ENCODE measurements at places on chromosomes 3 and 15.

DNA sequence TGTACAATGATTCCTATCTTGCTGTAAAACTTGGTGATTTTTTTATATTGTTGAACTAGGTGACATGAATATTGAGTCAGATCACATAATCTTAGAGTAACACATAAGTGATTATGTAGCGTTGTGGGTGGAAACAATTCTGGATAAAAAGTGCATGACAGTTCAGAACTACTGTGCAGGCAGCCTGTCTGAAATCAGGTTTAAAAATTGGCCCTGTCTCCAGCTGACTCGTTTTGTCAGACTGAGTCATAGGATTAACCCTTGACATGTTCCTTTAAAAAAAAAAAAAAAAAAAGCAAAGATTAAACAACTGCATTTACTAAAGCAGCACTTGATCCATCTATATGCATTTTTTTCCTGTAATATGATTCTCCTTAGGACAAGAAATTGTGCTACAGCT, 160.0 kb upstream of the CGNL1 start:
- DNase-seq, result peak; percentile 54

- DNase-seq, result no peak
Measured at GRCh38 chr3:69490235-69490634, 104.3 kb upstream of the FRMD4B start.

- no peak for DNase-seq
Measured at GRCh38 chr15:40452296-40453090, 11.7 kb downstream of the BAHD1 start.

DNA sequence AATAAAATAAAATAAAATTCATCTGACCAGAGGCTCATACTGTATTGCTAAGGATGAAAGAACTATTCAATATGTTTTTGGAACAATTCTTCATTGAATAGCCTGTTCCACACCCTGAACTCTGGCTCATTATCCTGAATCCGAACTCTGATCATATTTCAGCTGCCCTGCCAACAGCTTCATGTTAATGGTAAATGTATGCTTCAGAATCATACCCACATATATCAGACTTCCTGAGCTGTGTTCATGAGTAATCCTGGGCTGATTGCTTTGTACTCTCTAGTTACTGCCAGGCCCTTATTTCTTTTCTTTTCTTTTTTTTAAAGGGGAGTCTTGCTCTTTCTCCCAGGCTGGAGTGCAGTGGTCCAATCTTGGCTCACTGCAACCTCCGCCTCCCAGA, 11.8 kb downstream of the INO80 start:
- DNase-seq, result no peak

GRCh38 chr15:39442898-39443297, 138.0 kb upstream of the THBS1 start:
- DNase-seq, result no peak

DNA sequence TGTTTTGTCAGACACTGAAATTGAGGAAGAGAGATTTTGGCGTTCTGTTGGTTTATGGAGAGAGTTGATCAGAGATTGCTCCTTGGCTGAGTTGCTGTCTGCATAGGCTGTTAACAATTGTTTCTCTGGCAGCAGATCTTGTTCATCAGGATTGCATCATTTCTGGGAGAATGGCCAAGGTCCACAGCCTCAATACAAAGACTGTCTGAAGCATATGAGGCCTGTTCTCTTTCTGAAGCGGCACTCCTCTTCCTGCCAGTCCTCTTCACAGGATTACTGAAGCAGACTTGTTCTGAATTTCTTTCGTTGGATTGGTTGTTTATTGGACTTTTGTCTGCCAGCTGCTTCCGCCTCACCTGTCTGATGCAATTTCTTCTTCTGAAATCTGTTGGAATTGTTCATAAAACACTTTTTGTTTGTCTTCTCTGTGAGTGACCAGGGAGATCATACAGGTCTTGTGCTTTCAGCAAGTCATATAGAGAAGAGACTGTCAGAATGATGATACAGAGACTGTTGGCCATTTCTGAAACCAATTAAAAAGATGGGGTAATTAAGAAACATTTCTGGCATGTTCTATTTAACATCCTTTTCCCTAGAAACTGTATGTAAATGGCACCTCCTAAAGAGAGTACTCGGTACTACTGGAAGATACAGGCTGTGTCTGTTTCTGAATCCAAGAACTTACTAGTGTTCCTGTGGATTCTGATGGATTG, 25.5 kb downstream of the SETD5 start:
- DNase-seq, result peak; percentile 95

- DNase-seq, result no peak
Measured at GRCh38 chr3:68485051-68485450, 447.3 kb downstream of the TAFA4 start.

GRCh38 chr3:186612721-186613636, at the start of gene AHSG:
Gene AHSG, plus strand, starts transcription at chr3:186613060. Its CDS starts 82 bp downstream, at chr3:186613142.
- DNase-seq, result no peak

DNA sequence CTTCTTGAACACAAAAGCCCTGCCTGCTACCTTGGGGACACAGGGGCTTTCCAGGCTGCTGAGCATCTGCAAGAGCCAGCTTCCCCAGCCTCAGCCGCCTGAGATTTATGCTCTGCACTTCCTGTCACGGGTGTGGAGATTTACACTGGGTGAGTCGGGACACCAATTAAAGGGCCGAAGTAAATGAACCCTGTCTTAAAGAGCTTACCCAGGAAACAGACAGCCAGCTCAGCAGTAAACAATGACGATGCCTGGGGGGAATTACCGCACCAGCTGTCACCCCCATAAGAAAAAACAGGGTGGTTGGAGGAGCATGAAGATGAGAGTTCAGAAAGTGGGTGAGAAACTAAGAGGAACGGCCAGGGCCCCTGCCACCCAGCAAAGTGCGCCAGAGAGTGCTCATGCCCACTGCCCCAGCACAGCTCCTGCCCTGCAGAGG, 37.5 kb upstream of the IQSEC1 start:
- no peak for DNase-seq

DNA sequence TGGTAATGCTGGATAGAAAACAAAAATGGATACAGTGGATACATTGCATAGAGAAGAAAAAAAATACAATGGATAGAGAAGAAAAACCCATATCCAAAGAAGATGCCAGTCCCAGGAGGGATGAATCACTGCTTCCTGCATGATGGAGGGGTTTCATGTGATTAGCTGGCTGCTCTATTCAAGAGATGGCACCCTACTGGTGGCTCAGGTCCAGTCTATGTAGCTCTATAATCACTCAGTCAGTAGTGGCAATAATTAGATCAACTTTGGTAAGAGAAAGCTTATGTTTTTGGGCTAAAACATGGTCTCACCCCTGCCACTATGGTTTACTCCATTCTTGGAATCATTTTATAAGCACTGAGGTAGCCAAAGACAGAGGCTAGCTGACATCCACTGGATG, 33.7 kb upstream of the NOX5 start:
- DNase-seq, result no peak

DNA sequence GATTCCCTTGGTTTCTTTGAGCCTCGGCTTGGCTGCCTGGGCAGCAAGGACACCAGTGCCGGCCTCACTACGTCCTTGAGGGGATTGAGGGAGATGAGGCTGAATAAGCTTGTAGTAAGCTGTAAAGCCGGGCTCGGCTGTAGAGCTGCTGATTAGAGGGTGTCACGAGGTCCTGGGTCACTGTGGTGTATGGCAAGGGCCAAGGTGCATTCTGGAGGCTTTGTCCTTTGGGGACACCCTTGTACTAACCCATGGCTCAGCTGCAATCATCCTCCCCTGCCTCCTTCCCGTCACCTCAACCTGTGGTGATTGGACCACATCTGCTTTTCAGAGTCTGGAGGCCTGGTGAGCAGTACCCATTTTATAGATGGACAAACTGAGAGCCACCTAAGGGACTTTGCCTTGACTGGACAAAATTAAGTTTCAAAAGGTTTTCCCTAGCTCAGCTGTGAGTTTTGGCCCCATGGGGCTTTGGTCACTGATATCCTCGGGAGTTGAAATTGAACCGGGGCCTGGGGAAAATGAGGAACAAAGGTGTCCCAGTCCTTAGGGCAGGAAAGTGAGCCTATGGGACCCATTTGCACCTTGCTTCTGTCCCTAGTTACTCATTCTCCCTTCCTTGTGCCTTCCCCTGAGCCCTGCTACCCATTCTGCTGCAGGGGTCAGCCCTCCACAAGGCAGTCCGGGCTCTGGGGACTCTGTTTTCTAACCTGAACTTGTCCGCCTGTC, 2.4 kb downstream of the SLC6A6 start:
- no peak for DNase-seq

DNA sequence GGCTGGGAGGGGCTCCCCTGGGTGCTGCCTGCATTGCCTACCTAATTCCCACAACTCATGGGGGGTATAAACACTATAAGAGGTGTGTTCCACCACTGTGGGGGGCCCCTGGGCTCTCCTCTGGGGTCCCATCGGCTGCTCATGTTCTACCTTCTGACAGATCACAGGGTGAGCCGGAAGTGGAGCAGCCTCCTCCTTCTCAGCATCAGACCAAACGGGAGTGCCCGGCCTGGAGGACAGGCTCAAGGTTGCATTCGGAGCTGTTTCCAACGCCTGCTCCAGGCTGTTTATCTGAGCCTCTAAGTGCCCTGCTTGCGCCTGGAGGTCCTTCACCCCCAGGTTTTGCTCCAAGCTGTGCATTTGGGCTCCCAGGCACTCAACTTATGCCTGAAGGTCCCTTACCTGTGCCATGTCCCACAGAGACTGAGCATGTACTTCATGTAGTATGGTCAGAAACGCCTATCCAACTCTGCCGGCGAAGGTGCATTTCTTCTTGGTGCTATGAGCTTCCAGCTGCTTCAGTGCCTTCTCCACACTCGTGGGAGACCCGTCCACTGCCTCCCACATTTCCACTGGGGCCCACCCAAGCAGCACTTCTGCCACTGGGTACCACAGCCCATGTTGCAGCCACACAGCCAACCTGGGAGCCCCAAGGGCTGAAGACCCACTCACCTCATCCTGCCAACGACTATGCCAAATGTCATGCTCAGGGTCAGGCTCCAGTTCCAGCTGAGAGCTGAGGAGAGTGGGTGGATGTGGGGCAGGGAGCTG, 232.1 kb downstream of the IGSF11 start:
- DNase-seq, result no peak

DNA sequence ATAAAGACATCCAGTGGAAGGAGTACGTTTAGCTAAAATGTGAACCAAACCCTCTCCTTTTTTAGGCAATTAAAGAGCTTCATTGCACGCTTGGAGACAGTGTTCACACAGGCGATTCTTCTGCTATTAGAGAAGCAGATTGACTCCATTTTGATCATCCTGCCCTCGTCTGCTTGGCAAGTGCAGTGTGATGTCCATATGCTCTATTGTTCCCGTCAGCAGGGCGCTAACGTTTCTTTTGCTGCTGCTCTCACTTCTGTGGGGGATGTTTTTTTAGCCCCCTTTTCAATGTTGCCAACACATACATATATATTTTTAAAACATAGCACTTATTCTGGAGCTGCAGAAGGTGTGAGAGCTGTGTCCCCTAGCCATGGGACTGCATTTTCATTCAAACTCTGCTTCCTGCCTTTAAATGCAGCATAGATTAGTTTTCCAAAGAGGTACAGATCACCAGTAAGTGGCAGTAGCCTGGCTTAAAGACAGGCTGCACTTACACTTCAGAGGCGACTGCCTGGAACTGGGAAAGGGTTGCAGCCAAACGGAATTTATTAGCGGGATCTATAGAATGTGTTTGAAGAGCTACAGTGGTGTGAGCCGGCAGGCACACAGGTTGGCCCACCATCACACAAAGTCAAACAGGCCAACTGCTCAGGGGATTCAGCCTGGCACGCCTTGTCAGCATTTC, 292.6 kb upstream of the DPH6 start:
- DNase-seq, result no peak

GRCh38 chr3:17749281-17749680, 6.8 kb upstream of the TBC1D5 start:
- DNase-seq, result no peak

DNA sequence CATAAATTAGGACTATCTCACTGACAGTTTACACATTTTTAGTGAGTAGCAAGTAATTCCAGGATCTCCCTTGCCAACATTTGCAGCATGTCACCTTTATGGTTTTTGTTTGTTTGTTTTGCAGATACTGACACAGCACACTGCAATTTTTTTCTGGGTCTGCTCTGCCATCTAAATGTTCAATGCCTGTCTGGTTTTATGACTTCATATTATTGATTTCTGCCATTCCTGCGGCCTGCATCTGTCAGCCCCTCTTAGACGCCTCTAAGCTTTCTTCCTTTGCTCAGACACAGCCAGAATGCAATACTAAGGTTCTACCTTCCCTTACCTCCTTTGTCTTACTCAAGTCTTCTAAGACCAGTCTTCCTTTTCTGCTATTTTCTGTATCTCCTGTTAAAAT, 321.2 kb upstream of the AZI2 start:
- DNase-seq, result no peak

GRCh38 chr3:8529738-8530525, 28.3 kb downstream of the LMCD1 start:
- no peak for DNase-seq

GRCh38 chr3:135503760-135504686, 461.5 kb upstream of the PPP2R3A start:
- peak; percentile 11 for DNase-seq

DNA sequence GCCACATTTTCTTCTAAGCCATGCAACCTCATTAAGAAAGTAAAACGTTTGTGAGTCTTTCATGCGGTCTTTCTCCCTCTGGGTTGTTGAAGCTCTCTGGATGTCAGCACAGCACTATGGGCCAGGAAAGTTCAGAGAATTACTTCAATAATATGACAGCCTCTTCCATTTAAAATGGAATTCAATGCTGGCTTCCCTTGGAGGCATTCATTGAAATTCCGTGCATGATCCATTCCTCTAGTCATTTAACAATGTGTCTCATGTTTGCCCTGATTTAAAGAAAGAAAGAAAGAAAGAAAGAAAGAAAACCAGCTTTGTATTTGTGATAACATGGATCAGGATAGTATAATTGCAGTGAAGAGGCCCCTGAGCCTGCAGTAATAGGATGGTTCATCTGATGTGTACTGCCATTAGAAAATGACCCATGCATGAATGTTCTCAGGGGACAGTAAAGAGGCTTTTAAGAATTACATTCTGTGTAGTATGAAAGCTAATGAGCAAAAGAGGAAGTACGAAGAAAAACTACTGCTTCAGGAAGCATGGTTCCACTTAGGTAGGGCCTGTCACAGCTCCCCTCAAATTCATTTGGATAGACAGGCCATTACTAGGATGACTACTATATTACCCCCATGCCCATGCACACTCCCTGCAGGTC, 146.0 kb downstream of the ARPP21 start:
- DNase-seq, result no peak

DNA sequence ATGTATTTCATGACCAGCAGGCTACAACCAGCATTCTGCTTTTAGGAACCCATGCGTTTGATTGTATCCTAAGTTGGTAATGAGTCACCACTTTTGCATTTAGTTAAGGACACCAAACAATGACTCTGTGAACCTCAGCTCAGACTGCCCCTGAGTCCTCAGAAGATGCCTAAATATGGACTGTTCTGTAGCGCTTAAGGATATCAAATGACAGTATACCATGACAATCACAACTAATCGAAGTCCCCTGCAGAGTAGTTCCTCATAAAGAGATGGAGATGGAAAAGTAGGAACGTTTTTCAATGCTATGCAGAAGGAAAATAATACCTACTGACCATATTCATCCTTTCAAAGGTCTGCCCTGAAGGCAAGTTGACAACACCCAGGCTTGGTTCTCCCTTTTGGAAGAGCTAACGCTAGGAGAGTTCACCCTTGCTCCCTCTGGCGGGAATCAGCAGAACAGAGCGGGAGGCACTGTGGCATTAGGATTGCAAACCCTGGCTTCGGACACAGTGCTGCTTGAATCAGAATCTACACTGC, 508.6 kb downstream of the FHIT start:
- DNase-seq, result peak; percentile 21

GRCh38 chr15:56215769-56216168, 27.9 kb downstream of the RFX7 start:
- DNase-seq, result no peak
